ENCODE measurements at places on chromosomes 16 and 17.

GRCh38 chr16:21244518-21245215 is 11.2 kb downstream of the ANKS4B start:
- DNase-seq: no peak

DNA sequence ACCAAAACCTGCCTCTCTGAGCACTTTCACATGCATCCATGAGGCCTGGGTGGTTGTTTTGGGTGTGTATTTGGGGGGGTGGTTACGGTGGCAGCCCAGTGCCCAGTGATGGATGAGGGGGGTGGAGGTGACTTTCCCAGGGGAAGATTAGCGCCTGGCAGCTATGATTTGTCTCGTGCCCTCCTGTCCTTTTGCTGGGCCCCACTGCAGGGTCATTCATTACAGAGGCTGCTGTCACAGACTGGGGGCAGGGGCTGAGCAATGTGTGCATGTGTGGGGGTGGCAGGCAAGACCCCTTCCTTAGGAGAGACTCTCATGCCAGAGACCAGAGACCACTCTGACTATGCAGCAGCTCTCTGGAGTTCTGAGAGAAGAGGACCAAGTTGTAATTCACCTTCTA is 93.7 kb downstream of the MRM1 start:
- DNase-seq: no peak

DNA sequence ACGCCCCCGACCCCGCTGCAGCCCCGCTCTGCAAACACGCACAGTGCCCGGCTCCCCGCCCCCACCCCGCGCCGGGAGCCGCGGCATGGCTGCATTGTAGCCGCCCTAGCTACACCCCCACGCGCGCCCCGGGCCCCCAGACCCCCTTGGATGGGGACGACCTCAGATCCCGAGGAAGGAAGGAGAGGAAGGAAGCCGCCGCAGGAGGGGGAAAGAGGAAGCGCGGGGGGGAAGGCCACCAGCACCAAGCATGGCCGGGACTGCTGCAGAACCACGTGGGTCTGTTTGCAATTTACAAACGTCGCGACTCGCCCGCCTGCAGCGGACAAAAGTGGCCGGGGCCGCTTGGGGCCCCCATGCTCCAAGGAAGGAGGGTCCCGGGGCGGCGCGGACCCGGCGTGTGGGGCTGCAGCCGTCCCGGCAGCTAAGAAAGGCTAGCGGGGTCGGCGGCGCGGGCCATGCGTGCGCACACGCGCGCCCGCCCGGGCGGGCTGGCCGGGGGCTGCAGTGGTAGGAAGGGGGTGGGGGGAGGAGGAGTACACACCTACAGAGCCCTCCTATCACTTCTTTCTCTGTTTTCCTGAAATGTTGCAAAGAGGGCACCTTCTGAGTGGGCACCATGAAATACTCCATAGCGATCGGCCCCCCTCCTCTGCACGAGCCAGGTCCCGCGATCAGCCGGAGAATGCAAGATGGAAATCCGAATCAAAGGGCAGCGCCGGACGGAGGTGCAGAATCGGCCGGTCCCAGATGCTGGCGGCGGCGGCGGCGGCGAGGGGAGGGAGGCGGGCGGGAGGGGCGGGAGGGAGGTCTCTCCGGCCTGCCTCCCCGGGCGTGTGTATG is 488 bp downstream of the TFAP4 start:
- DNase-seq: peak; percentile 49

DNA sequence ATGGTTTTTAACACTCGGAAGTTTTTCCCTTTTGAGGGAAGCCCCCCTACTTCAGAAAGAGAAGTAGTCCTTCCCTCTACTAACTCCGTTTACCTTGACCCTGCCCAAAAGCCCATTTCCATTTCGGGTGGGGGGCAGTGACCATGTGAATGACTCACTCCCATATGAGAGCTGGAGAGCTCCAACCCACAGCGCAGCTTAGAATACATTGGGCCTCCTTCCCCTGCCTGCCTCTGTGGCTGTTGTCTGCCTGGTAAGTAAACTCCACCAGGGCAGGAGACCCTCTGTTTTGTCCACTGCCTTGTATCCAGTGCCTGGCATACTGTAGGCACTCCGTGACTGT is 985 bp downstream of the SGSM2 start:
- DNase-seq: no peak

DNA sequence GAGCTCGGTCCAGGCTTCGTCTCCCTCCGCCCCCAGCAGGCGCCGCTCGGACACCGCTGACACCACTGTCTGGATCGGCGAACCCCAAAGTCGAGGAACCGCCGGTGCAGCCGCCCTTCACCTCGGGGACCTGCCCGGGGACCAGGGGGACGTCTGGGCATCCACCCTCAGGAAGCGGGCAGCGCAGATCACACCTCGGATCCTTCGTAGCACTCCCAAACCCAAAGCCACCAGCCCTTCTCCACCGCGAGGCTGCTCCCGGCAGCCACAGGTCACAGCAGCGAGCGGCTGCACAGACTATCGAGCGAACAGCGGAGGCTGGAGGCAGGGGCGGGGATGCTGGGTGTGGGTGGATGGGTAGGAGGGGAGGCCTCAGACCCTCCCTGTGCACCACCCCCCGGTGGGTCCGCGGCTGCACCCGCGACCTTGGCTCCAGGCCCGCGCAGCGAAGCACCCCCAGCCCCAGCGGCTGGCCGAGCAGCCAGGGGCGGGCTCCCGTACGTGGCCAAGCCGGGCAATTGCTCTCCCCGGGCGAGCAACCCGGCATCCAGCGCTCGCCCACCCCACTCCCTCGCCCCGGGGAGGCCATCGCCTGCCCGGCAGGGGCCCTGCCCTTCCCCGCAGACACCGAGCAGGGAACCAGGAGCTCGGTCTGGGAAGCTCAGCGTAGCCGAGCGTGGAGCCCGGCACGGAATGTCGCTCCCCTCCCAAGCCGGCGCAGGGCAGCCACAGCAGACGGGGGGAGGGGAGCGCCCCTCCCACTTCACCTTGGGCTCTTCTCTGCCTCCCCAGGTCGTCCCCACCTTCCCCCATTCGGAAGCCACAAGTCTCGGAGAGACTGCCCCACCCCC is 1.0 kb downstream of the SDK2 start:
- no peak for DNase-seq

DNA sequence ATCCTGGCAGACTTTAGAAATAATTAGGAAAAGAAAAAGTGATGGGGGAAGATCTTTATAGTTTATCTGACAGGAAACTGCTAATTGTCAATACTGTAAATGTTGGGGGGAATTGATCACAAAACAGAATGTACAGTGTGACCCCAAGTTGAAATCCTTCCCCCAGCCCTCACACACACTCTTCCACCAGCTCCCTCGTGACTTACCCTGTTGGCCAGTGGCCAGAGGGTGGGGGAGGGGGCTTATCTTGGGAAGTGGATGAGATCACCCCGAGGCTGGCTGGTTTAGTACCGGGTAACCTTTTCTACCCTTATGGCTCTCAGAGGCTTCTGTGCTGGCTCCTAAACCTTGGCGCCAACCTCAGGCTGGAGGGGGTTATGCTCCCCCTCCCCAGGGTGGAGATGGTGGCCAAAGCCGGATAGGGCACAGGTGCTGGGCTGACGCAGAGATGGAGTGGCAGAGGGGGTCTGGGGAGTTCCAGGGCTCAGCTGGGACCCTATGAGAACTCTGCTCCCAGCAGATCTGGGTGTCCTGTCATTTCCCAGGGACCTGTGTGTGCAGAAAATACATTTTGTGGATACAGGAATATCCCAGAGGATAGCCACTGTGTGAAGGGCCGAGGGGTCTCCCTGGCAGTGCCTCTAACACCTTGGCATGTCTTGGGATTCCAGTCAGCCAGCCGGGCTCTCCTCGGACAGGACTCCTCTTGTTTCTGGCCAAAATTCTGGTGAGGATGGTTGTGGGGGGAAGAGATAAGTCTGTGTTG is 18.6 kb downstream of the CDH16 start:
- peak; percentile 79 for DNase-seq

- no peak for DNase-seq
These were observed 972 bp upstream of the ADCY9 start for GRCh38 chr16:4117250-4117578.

DNA sequence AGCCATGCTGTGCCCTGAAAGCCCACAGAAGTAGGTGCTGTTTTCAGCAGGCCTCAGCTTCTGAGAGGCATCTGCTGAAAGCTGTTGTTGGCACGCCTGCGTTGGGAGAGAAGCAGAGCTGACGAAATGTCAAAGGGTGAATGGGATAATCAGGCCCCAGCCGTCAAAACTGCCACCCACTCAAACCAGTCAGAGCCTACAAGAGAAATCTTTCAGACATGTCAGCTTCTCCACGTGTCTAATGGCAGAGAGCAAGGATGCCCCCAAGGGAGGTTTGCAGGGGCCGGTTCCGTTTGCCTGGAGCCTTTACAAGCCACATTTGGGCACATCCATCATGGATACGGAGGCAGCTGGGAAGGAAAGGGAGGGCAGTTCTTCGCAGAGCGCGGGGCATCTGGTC is 568.2 kb upstream of the EEF2KMT start:
- no peak for DNase-seq

GRCh38 chr16:50598256-50598894 is 50.2 kb downstream of the NKD1 start:
- no peak for DNase-seq

GRCh38 chr16:76796416-76796815 is 394.6 kb upstream of the MON1B start:
- no peak for DNase-seq

GRCh38 chr16:23466162-23466885 is 13.3 kb upstream of the COG7 start:
- DNase-seq: peak; percentile 90

- DNase-seq: peak; percentile 43
These were observed 867 bp upstream of the LIMD2 start for GRCh38 chr17:63700528-63701455.

DNA sequence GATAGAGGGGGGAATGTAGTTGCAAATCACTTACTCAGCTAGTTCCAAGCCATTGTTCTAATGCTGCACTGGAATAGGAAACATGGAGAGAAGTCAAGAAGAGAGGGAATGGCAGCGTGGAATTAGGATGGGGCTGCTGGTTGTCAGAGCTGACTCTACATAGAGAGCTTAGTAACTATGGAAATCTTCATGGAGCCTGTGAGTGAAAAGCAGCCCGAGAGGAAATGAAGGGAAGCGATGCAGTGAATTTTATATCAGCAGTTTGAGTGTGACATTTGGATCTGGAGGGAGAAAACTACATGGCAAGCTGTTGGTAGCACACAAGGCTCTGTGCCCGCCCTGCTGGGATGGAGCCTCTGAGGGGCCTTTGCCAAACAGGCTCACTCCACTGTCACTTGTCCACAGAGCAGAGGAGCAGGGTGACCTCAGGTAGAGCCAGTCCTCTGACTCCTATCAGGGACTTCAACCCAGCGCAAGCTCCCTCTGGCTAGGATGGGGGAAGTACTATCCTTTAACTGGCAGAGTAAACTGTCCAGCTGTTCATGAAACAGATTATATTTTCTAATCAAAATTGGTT is 27.9 kb upstream of the PMFBP1 start:
- no peak for DNase-seq

DNA sequence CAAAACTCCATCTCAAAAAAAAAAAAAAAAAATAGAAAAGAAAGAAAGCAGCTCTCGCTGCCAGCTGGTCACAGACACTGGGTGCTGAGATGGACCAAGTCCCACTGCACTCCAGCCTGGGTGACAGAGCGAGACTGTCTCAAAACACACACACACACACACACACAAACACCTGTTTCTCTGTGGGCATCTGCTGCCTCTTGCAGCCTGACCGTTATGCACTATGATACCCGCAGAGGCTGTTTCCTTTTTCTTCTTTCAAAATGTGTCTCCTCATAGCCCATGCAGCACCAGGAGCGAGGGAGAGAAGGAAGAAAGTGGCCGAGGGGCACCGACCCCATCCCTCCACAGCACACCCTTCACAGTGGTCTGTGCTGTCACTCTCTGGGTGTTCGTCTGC is 36.9 kb upstream of the KLHDC4 start:
- DNase-seq: no peak

- DNase-seq: no peak
These were observed 21.1 kb downstream of the ACSM1 start for GRCh38 chr16:20676268-20676825.

DNA sequence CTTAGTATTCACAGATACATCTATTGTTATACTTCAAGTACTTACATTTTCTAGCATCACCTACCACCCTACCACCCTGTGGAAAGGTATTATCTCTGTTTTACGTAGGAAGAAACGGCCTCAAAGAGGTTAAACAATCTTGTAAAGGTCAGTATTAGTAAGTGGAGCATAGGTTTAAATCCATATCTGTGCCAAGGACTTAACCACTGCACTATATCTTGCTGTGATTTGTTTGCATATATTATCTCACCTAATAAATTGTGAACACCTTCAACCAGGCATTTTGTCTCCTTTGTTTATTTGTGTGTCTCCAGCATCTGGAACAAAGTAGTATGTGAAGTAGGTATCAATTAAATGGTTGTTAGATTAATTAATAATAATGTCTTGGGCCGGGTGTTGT is 27.3 kb downstream of the IGF2BP1 start:
- DNase-seq: no peak

GRCh38 chr17:79927136-79927661 is 88.0 kb upstream of the CBX4 start:
- no peak for DNase-seq

- DNase-seq: no peak
These were observed 14.8 kb upstream of the BPTF start for GRCh38 chr17:67810464-67810863.

DNA sequence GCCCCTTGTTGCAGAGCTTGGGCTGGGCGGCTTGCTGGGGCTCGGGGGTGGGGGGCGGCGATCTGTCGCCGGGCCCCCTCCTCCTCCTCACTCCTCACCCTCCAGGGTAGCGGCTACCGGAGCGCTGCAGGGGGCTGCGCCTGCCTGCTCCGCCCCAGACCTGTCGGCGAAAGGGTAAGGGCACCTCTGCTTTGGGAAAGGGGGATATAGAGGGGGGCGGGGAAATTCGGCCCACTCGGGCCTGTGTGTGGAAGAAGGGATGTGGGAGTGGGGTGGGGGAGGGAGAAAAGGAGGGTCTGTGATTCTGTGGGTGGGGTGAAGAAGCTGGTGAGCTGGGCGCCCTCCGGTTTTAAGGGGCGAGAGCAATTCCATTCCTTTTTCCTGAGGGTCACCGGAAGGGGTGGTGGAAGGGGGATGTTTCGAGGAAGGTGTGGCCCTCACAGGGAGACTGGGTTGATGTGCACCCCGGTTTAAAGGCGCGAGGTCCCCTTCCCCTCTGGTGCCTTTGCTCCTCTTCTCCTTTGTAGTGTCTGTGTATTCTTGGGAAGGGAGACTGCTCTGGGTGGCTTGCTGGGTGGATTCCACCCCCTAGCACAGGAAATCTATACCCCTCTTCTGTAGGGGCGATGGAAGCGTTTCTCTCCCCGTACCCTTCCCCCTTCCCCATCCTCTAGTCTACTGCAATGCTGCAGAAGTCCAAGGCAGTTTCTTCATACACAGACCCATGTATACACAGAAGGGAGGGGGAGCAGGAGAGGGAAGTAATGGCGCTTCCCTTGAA is 878 bp downstream of the TAOK1 start:
- peak; percentile 47 for DNase-seq

GRCh38 chr16:13378151-13378550 is 476.8 kb downstream of the SHISA9 start:
- DNase-seq: no peak
